Activated CD4-positive, alpha-beta memory T cell treated with anti-CD3 and anti-CD28 coated beads for 36 hours (primary cell): ENCODE measurements at places on chromosomes 5 and 9. TPM values are rescaled to one million over a fixed set of nuclear protein-coding genes. Genes with fewer than 3 reads are reported as not detected.

- no peak for DNase-seq
Measured at GRCh38 chr5:149917073-149917676, 27.4 kb downstream of the PDE6A start.

RNF183 gene
- 0.39 TPM for total RNA-seq

DNA sequence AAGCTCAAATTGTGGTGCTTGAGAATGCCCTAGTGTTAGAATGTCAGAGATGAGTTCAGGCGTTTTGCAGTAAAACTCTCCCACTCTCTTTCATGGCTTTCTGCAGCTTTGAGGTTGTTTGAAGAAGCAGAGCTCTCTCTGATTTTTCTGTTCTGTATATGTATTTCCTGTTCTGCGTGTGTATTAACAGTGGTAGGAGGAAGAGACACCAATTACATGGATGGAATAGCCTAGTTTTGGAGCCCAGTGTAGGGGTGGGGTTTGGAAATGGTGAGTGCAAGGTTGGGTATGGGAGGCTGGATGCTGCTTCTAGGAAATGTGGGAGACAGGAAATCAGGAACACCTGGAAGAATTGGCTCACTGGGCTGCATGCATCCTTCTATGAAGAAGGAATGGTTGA lies 12.4 kb downstream of the LARP1 start:
- no peak for DNase-seq

HNRNPH1 gene
- 611 TPM for total RNA-seq

DNA sequence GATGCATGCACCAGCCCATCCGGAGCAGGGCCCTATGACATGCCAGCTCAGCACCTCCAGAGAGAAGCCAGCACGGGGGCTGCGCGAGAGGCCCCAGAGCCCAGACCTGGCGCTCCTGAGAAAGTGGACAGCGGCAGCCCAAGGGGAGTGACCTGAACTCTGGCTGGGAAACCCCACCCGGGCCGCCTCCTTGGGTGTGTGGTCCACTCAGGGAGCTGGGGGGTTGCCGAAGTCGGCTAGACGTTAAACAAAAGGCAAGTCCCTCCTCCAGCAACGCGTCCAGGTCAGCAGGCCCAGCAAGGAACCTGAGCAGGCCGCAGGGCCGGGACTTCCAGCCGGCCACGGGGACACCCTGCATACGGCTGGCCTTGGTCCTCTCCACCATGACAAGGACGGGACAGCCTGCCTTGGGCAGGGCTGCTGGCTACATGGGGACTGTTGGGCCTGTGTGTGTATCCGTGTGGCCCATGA lies 35.7 kb downstream of the NACC2 start:
- no peak for DNase-seq

DNA sequence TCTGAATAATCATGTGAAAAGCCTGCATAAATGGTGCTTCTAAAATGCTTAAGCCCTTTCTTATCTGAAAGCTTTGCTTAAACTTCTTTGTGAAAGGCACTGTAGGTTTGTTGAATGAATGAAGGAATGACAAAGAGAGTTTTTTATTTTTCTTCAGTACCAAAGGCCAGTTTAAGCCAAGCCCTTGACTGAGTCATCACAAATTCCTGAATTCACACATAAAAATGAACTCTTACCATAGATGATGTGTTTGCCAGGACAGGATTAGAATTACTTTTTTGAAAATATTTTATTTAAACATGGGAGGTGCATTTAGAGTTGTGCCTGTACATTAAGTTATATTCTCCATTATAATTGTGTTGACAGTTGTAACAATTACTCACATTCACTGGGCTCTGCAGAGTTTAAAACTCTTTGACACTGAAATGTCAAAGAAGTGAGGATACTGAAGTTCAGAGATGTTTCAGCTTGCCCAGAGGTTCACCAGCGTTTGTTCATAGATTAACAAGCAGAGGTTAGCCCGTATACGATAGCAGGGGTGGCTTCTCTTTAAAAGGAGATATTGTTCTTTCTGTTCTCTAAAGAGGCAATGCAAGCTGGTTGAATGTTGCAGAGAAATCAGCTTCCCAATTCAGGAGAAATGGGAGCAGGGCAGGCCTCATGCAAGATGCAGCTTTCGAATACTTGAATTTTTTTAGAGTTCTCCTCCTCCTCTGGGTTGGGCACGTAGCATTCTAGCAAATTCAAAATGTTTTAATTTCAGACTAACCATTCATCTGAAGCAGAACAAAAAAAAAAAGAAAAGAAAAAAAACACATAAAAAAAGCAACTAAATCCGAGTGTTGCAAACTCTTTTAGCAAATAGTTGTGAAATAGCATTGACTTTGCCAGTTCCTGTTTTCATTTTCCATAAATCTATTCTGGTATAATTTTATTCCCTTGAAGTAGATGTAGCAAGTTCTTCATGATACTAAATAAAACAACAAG lies 358.7 kb upstream of the KLF4 start:
- no peak for DNase-seq

- no peak for DNase-seq
Measured at GRCh38 chr9:127817881-127818434, 15.3 kb downstream of the FPGS start.

- no peak for DNase-seq
Measured at GRCh38 chr9:93258818-93259489, 75.0 kb downstream of the WNK2 start.

DNA sequence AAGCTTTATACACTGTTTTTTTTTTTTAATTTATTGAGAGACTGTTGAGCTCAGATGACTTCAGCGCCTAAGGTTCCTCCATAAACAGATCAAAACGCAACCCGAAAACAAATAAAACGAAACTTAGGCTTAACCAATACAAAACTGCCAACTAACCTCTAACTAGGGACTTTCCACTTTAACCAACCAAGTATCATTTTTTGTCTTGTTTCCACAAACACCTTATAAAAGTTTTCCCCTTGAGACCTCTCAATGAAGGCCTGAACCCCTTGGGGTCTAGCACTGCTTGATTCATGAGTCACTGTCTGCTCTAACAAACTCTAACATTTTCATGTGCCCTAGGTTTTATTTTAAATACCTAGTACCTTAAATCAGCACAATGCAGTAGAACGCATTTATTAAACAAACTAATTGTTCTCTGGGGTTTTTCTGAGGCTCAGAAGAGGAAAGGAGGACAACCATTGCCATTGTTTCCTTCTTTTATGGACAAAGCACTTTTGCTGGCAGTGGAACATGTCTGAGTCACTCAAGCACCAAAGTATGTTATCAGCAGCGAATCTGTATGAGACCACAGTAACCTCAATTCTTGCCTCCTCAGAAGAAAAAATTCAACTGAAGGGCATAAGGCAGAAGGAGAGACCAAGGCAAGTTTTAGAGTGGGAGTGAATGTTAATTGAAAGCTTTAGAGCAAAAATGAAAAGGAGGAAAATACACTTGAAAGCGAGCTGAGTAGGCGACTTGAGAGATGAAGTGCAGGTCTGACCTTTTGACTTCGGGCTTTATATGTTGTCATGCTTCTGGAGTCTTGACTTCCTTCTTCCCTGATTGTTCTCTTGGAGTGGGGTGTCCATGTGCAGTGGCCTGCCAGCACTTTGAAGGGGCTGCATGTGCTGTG lies 97.7 kb upstream of the HCN1 start:
- DNase-seq = no peak

DNA sequence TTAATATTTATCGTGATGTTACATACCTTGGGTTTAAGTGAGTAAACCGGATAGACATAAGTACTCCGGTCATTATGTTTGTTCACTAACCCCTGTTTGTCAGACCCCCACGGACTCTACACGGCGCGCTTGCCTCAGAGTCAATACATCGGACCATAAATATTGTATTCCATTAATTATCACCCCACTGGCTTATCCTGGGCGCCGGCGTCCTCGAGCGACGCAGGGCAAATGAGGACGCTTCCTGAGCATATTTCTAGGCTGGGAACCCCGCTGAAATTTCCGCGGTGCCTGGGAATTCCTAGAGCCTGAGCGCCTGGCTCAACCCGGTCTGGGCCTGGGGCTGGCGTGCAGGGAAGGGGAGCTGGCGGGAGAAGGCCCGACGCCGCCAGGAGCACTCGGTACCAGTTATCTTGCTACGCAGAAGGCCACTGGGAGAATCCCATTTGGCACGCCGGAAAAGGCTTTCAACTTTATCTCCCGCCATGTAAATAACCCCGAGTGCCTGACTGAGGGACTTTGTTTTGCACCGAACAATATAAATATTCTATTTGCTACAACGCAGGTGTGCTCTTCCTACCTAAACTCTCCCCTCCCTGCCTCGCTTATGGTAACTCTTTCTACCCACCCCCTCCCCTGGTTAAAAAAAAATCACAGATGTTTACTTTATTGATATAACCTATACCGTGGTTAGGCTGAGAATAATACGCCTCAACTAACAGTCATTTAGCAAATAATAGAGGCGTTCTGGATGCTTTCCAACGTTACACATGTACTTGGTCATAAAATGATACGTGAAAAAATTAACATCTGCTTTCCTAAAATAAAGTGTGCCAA lies 19.4 kb downstream of the NR2F1 start:
- DNase-seq = no peak

DNA sequence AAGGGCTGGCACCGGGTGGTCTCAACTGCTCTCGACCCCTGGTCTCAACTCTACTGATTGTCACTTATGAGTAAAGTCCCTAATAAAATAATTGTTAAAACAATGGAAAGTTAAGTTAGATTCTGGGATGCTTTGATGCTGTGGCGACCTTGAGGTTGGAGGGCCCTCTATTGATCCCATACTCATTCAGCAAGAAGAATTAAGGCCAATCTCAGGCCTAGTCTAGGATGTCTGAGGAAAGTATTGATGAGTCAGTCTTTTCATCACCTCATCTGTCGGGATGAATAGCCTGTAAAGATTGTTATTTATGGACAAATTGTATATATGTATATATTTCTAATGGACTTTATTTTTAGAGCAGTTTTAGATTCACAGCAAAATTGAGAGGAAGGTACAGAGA lies 50.8 kb downstream of the WDR36 start:
- no peak for DNase-seq

- DNase-seq = no peak
Measured at GRCh38 chr5:142153674-142154448, 45.3 kb downstream of the NDFIP1 start.

GRCh38 chr9:133718563-133719315 lies 19.4 kb downstream of the SARDH start:
- DNase-seq = no peak

DNA sequence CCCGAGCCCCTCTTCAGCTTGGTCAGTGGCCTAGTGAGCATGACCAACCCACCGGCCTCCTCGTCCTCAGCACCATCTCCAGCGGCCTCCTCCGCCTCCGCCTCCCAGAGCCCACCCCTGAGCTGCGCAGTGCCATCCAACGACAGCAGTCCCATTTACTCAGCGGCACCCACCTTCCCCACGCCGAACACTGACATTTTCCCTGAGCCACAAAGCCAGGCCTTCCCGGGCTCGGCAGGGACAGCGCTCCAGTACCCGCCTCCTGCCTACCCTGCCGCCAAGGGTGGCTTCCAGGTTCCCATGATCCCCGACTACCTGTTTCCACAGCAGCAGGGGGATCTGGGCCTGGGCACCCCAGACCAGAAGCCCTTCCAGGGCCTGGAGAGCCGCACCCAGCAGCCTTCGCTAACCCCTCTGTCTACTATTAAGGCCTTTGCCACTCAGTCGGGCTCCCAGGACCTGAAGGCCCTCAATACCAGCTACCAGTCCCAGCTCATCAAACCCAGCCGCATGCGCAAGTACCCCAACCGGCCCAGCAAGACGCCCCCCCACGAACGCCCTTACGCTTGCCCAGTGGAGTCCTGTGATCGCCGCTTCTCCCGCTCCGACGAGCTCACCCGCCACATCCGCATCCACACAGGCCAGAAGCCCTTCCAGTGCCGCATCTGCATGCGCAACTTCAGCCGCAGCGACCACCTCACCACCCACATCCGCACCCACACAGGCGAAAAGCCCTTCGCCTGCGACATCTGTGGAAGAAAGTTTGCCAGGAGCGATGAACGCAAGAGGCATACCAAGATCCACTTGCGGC lies 1.8 kb downstream of the EGR1 start:
- DNase-seq = no peak

DNA sequence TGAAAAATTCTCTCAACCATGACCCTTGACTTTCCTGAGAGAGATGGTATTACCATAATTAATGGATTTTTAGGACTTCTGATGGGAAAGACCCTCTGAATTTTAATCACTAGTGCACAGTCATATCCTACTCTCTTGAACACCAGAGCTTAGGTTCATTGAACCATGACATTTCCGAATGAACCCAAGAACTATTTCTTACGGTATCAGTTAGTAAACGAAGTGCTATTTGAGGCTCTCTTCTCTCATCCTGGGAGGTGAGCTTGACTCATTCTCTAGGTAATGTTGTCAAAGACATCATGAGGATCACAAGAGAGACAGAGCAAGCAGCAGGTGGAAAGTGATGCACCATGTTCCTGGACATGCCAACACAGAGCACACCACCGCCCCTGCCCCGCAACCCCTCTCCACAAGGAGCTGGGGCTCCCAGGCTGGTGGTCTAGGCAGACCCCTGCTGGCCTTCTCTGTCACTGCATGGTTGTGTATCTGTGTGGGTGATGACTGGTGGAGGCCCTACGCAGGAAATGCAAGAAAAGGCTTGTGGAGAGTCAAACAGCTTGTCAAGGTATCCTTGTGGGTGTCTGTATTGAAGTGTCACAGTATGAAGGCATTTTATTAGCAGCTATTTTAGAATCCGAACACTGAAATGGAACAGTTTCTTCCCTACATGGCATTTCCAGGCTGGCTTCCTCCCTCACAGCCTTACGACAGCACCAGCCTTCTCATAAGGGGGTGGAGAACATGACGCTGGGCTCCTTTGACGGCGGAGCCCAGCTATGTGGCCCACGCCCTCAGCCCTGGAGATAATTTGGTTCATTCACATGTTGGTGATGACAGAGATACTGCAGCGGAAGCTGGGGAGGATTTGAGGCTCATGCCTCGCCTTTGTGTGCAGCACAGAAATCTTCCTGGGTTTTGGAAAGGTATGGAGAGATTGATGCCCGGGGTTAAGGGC lies 297.6 kb downstream of the NTRK2 start:
- no peak for DNase-seq

LRRC19 gene
- not detected for total RNA-seq

GRCh38 chr5:13234-13633 lies 78.7 kb upstream of the PLEKHG4B start:
- DNase-seq = no peak

SOHLH1 gene
- total RNA-seq = not detected

CBY3 gene
- 0.61 TPM for total RNA-seq

GMCL2 gene
- total RNA-seq = not detected

GRCh38 chr9:129894120-129894823 lies 59.0 kb downstream of the USP20 start:
- DNase-seq = peak; percentile 45

DNA sequence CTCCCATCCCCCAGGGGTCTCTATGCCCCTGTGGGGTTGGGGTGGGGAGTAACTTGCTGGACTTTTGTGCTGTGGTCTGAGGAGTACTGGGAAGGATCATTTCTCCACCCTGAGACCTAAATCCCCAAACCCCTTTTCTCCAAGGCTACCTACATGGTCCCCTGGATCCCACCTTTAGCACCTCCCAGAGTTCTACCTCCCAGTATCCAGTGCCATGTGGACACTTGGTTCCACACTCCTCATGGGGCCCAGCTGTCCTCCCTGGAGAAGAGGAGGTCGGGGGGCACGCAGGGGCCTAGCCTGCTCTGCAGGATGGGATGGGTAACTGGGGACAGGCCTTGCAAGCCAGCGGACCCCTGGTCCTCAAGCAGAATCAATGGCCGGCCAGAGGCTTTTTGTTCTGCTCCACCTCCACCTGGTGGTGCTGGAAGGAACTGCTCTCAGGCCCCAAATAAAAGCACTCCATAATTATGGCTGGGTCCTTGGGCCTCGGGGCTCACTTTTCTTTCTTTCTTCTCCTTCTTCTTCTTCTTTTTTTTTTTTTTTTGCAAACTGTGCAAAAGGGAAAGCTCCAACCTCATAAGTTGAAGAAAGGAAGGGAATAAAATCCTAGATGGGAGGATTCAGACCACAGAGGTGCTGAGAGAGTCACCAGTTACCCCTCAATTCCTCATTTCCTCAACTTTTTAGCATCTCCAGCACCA lies 68.4 kb downstream of the PSD2 start:
- peak; percentile 66 for DNase-seq
